ENCODE measurements at places on chromosomes 6 and 20.

DNA sequence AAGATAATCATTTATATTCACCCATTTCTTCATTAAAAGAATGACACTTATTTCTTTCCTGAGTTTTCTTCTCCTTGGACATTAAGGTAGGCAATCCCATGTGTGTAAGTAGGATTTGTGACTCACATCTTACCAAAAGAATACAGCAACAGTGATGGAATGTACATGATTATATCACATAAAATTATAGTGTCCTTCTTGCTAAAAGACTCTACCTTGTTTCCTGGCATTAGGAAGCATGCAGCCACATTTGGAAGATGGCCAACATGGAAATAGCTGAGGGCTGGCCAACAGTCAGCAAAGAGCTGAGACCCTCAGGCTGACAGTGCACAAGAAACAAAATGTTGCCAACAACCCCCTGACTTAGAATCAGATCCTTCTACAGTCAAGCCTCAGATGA lies 327.9 kb upstream of the MARCKS start:
- no peak for DNase-seq

GRCh38 chr6:110897433-110897832 lies 22.8 kb downstream of the AMD1 start:
- no peak for DNase-seq

DNA sequence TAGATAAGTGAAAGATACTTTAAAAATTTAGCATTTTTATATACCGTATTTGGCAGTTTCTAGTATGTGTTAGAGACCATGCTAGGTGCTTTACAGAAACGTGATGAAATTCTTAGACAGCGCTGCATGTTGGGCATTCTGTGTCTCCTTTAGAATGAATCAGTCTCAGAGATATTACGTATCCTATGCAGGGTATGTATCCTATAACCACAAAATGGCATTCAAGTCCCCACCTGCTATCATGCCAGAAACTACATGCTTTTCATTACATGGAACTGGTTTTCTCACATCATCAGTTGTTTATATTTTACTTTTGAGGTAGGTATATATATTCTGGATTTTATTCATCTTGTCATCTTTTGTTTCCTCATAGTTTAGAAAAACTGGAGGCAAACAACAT lies 42.3 kb downstream of the PEX7 start:
- no peak for DNase-seq

GRCh38 chr6:143556529-143556928 lies 45.0 kb upstream of the FUCA2 start:
- DNase-seq = no peak

GRCh38 chr6:7805078-7805849 lies 79.4 kb downstream of the BMP6 start:
- no peak for DNase-seq

- DNase-seq = no peak
These were observed 8.2 kb downstream of the HDDC2 start for GRCh38 chr6:125293587-125293986.

DNA sequence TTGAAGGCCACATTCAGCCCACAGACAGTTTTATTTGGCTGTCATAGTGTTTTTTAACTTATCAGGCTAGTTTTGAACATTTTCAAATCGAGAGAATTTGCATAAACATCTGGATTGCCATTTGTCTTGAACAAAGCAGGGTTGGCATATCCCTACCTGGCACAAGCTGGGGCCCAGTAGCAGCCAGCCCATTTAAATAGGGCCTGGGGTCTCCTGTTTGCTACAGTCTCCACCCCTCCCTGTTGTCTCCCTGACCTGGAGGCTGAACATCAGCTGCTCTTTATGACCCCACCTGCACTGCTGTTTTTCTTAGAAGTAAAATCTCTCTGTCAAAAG lies 10.5 kb downstream of the BCAS4 start:
- DNase-seq = no peak

GRCh38 chr6:40958738-40959137 lies 80.3 kb downstream of the UNC5CL start:
- DNase-seq = no peak

- DNase-seq = no peak
These were observed 33.2 kb downstream of the PHACTR1 start for GRCh38 chr6:12749531-12750379.

DNA sequence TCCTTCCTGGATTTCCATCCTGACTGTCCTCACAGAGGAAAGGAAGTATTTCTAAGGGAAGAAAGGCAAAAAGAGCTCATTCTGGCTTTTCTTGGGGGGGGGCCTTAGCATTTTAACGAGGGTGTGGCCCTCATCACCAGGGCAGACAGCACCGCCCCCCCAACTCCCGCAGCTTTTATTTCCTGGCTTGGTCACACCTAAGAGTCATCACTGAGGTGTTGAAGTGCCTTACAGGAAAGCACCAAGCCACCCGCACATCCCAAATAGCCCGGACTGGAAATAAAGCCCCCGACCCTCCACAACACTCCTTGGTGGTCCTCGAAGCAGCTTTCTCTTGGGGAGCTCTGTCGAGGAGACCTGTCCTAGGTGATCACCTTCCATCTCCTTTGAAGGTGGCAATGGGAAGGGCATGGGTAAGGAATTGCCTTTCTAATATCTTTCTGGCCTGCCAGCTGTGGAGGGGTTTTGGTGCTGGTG lies 1.3 kb downstream of the PTK7 start:
- DNase-seq = no peak

GRCh38 chr6:160253714-160254113 lies 4.9 kb downstream of the SLC22A2 start:
- no peak for DNase-seq

GRCh38 chr20:62461834-62462233 lies 14.0 kb downstream of the GATA5 start:
- DNase-seq = no peak

- no peak for DNase-seq
These were observed 109.1 kb downstream of the PRDM1 start for GRCh38 chr6:106194949-106195921.

All from lower leg skin (tissue), 4 donors.